ENCODE measurements at places on chromosomes 13 and 19.

DNA sequence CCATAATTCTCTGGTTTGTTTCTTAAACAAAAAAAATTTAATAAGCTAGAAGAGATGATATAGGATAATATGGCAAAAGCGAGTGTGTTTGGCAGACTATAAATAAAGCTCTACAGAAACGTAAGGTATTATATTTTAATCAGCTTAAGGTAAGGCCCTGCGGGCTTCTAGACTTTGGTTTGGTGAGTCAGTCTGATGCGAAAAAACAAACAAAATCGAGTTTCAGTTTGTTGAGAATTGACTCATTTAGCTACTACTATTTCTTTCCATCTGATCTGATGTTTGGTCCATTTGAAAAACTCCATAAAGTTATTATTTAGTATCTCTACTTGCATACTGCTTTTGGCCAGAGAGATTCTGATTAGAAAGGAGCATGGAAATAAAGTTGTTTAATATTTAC, 138.0 kb downstream of the MIPEP start:
- no peak for DNase-seq

DNA sequence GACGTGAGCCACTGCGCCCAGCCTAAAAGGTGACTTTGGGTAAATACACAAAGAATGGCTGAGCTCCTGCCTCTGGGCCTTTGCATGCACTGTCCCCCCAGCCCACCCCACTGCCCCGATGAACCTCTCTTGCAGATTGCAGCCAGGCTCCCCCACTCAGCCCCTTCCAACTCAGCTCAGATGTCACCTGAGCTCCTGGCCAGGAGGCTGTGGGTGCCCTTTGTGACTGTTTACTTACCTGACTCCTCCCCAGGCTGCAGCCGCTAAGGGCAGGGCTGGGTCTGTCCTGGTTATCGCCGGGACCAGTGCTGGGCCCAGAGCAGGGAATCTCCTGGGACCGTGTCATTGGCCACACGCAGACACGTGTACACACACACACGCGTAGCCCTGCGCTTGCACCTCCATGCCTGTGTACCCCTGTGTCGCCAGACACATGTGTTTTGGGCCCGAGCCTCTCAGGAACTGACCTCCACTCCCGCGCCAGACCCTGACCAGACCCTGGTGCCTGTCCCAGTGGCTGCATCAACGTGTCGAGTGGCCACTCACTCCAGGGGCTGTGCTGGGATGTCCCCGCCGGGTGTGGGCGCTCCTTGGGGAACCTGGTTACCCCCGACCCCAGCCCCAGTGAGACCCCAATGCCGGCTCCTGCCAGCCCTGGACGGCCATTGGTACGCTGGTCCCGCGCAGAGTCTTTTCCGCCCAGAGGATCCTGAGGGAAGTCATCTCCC, 18.7 kb downstream of the EFNA2 start:
- DNase-seq: no peak

DNA sequence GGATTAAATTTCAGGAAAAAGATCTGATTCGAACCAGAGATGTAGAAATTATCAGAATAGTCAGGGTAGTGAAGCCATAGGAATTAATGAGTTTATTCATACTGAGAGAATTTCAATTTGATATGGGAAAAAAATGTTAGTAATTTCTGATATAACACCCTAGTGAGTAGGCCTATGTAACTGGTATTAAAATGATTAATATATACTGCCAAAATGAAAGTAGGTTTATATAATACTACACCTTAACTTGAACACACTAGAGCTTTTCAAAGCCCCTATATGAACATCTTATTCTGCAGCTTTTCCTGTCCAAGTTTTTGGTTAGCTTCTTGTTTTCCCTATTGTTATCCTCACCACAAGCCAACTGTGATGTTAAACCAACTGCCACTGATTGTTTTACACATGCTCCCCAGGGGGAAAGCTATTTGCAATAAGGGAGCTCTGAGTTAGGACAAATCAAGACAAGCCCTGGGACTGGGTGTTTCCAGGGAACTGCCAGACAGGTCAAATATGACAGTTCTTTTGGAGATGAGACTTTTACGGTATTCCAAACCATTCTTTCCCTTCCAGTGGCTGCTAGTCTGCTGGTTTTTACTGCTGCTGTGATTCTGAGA, 45.3 kb downstream of the FNDC3A start:
- DNase-seq: no peak

- no peak for DNase-seq
These were observed 59.0 kb upstream of the SCEL start for GRCh38 chr13:77476456-77476855.

- DNase-seq: no peak
These were observed 9.3 kb downstream of the EBPL start for GRCh38 chr13:49681842-49682435.
